ENCODE measurements at places on chromosomes 12 and 14. TPM values are rescaled to one million over a fixed set of nuclear protein-coding genes. Genes with fewer than 3 reads are reported as not detected.

DNA sequence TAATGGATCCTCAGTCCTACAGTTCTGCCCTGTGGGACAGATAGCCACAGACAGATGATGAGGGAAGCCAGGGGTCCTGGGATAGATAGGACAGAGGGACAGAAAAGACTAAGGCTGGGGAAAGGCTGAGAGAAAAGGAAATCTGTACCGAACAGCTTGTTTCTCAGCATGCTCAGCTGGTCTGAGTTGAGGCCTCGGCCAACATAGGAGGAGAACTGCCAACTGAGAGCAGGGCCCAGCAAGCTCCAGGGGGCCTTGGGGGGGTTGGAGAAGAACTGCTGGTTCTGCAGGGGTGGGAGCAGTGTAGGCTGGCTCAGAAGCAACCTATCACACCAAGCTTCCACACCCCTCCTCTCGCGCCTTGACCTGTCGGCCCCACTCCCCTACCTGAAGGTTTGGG, 10.1 kb downstream of the IL23A start:
- no peak for DNase-seq

- no peak for DNase-seq
- H3K36me3 ChIP-seq = no peaks in the 10 kb centered on the region
- no peak overlapping the region for H3K27ac ChIP-seq
- H3K27me3 ChIP-seq = no peaks in the 10 kb centered on the region
Measured at GRCh38 chr12:6956021-6956727, 5.0 kb downstream of the PTPN6 start.

DNA sequence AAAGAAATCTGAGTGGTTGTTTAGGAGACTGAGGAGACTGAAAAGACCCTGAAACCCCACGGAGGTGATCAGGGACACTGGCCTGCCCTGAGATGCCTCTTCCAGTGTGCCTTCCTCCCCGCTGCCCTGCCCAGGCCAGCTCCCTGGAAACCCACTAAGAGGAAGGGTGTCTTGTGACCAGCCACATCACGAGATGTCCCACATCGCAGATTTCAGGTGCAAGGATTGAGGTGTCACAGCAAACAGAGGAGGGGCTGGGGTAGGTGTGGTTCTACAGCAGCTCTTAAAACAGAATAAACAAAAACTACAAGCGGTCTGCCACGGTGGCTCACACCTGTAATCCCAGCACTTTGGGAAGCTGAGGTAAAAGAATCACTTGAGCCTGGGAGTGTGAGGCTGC, 184.3 kb upstream of the C14orf180 start:
- no peaks in the 10 kb centered on the region for H3K36me3 ChIP-seq
- H3K27ac ChIP-seq = no peak overlapping the region
- no peak for DNase-seq
- no peak overlapping the region for H3K4me3 ChIP-seq
- peaks cover 98% of the 10 kb centered on the region for H3K27me3 ChIP-seq
- H3K4me1 ChIP-seq = no peaks in the 10 kb centered on the region

- H3K4me3 ChIP-seq = no peak overlapping the region
- DNase-seq = no peak
- no peaks in the 10 kb centered on the region for H3K36me3 ChIP-seq
- H3K4me1 ChIP-seq = no peaks in the 10 kb centered on the region
Measured at GRCh38 chr12:32516230-32516629, 116.9 kb downstream of the FGD4 start.

DNA sequence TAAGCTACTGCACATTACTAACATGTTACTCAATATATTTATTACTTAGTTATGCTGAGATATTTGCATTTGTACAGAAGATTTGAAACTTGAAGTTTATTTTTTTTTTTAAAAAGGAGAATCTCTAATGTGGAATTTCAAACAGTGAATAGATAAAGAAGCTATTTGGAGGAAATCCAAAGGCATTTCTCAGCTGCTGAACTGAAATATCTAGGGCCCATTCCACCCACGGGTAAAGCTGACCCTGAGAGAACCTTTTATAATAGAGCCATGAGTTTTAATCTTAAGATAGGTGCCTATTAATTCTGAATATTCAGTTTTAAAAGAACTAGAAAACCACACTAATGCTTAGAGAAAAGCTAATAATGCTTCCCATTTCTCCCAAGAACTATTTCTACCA, 225.4 kb upstream of the CAND1 start:
- no peaks in the 10 kb centered on the region for H3K27me3 ChIP-seq
- no peaks in the 10 kb centered on the region for H3K36me3 ChIP-seq
- H3K4me1 ChIP-seq = peaks cover 37% of the 10 kb centered on the region
- H3K4me3 ChIP-seq = no peak overlapping the region

GRCh38 chr12:72081777-72082176, 143.1 kb downstream of the TPH2 start:
- H3K4me3 ChIP-seq = no peak overlapping the region
- H3K27ac ChIP-seq = no peak overlapping the region
- DNase-seq = no peak
- no peaks in the 10 kb centered on the region for H3K36me3 ChIP-seq

DNA sequence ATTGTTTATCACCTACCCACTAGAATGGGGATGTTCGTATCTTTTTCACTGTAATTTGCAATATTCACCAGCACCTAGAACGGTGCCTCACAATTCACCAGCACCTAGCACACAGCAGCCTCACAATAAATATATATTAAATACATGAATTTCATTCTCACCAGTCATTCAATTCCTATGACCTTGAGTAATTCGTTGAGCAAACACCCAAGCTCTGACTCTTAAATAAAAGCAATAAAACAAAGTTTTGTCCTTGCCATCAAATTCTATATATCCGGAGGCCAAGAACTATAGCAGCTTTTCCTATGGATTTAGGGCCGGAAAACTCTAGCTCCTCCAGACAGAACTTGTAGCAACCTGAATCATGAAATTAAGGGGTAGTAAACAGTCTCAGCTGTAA, 981 bp downstream of the VTI1B start:
- 0 out of 2 replicates have a peak overlapping the region, but pooled peaks have one; percentile 79 for H3K27ac ChIP-seq
- H3K36me3 ChIP-seq = peaks cover 19% of the 10 kb centered on the region
- H3K4me3 ChIP-seq = peak overlapping the region; percentile 87
- DNase-seq = no peak

DNA sequence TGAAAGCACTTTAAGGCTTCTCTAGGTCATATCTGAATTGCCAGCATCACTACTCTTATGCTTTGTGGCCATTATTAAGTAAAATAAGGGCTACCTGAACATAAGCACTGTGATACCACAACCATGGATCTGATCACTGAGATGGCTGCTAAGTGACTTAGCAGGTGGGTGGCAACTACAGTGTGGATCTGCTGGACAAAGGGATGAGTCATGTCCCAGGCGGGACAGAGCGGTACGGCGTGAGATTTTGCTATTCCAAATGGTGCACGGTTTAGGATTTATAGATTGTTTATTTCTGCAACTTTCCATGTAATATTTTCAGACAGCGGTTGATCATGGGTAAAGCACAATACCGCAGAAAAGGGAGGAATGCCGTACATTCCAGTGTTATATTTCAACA, 39.4 kb downstream of the MLXIP start:
- H3K4me1 ChIP-seq = peaks cover 5% of the 10 kb centered on the region
- H3K27ac ChIP-seq = no peak overlapping the region
- no peaks in the 10 kb centered on the region for H3K36me3 ChIP-seq
- H3K27me3 ChIP-seq = no peaks in the 10 kb centered on the region
- H3K4me3 ChIP-seq = no peak overlapping the region
- no peak for DNase-seq

DNA sequence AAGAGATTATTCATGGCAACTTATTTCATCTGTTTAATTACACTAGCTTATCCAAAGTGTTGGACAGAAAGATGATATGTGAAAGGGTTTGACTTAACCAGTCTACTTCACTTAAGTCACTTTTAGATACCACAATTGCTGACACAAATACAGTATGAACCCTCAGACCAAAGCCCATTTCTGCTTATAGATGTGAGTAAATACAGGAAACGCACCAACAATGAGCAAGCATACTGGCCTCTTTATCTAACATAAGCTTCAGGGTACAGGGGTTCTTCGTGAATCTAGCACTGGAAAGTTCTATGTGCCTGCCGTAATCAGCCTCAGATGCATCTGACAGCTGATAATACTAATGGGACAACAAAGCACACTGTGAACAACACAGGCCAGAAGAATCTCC, 209.6 kb downstream of the MED13L start:
- H3K36me3 ChIP-seq = no peaks in the 10 kb centered on the region
- no peak for DNase-seq
- H3K27me3 ChIP-seq = no peaks in the 10 kb centered on the region
- H3K4me3 ChIP-seq = no peak overlapping the region

DNA sequence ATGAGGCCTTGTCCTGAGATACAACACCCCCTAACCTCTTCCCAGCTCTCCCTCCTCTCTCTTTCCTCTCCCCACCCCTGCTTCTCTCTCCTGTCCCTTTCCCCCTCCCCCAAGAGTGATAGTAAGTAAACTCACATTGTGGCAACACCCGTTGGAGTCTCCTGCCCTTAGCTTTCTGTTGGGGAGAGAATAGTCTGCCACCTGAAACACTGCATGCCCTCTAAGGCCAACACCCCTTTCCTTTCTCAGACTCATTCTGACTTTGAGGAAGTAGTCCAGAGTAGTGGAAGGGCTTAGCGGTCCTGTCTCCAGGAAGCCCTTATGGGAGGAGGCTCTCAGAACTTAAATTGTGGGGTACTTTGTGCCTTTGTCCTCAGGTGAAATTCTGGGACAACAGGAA, 95.2 kb downstream of the PRKCH start:
- no peak overlapping the region for H3K4me3 ChIP-seq
- no peak for DNase-seq
- H3K27ac ChIP-seq = no peak overlapping the region
- H3K4me1 ChIP-seq = peaks cover 34% of the 10 kb centered on the region

DNA sequence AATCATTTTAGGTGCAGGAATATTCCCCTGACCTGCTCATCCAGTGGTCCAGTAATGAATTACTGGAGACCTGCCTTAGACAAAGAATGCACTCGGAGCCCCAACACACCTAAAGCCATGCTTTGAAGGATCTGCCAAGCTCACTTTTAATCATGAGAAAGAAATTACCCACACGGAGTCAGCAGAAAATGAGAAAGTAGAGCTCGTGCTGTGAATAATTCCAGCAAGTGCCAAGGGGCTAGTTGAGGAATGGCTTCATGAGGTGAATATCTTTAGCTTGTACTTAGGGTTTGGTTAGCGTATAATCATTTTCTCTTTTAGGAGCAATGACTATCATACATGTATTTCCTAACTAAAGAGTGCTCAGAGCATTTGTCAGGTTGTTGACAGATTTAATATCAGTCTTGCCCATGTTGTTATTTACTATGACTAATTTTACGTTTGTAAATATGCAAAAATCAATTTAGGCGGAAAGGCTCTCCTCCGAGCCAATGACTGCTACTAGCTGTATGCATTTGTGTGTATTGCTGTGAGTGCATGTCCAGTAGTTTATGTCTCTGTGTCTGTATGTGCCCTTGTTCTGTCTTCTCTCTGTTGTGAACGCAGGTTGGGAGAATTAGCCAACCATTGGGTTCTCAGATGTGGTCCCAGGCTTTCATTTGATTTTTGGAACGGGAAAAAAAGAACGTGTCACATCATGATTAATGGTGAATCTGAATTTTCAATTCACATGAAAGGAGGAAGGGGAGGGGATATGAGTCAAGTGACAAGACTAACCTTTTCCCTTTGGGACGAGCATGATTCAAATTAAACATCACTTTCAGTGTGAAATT, 98.4 kb downstream of the RMST start:
- no peak for DNase-seq
- no peaks in the 10 kb centered on the region for H3K27me3 ChIP-seq
- H3K4me1 ChIP-seq = peaks cover 14% of the 10 kb centered on the region
- no peak overlapping the region for H3K27ac ChIP-seq
- H3K4me3 ChIP-seq = no peak overlapping the region
- no peaks in the 10 kb centered on the region for H3K36me3 ChIP-seq

DNA sequence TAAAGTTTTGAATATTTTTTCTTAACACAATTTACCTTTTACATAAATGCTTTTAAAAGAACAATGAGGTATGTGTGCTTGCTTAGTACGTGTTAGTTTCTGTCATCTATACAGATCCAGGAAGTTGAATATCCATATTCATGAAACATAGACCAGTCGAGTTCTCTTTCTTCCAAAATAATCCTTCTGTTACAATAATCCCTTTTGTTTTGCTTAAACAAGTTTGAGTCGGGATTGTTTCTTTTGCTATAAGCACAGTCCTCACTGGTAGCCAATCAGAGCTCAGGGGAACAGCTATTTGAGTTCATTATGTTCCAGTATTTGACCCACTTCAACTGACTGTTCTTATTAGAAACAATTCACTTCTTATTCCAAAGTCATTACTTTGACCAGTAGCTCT, 214.7 kb upstream of the FLRT2 start:
- H3K27me3 ChIP-seq = no peaks in the 10 kb centered on the region
- no peak overlapping the region for H3K27ac ChIP-seq
- no peak for DNase-seq
- H3K4me3 ChIP-seq = no peak overlapping the region

DNA sequence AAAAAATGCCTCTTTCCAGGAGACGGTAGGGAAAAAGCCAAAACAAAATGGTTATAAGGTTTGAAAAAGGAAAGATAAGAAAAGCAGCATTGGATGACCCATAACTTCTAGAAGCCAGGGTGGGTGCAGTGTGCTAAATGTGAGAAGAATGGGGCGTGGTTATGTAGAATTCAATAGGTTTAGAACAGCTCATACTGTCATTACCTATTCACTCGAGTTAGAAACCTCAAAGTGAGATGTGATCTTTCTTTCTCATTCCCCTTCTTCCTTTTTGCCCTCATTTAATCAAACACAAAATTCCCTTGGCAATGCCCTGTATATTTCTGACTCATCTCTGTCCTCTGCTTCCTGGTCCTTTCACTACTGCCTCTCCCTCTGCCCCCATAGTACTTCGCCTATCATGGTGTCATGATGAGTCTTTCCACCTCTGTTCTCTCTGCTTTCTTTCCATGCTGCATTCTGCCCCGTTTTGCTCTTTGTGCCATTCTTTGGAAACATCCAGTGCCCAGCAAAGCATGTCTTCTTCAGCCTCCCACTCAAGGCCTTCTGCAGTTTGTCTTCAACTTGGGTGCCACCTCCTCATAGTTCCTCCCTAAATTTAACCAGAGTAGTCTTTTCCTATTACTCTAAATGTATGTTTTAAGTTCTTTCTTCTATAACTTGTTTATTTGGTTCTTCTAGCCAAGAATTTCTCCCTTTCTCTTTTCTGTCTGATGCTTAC, 496.3 kb downstream of the NRXN3 start:
- no peaks in the 10 kb centered on the region for H3K4me1 ChIP-seq
- no peak for DNase-seq
- H3K27me3 ChIP-seq = no peaks in the 10 kb centered on the region

POMT2 gene
- 96.5 TPM for total RNA-seq

TAS2R13 gene
- total RNA-seq = 2.6 TPM

HOXC11 gene
- total RNA-seq = 2.4 TPM

MUCL1 gene
- total RNA-seq = not detected

GYS2 gene
- not detected for total RNA-seq

GPR84 gene
- total RNA-seq = not detected
